ENCODE measurements at places on chromosomes 7 and 10.

DNA sequence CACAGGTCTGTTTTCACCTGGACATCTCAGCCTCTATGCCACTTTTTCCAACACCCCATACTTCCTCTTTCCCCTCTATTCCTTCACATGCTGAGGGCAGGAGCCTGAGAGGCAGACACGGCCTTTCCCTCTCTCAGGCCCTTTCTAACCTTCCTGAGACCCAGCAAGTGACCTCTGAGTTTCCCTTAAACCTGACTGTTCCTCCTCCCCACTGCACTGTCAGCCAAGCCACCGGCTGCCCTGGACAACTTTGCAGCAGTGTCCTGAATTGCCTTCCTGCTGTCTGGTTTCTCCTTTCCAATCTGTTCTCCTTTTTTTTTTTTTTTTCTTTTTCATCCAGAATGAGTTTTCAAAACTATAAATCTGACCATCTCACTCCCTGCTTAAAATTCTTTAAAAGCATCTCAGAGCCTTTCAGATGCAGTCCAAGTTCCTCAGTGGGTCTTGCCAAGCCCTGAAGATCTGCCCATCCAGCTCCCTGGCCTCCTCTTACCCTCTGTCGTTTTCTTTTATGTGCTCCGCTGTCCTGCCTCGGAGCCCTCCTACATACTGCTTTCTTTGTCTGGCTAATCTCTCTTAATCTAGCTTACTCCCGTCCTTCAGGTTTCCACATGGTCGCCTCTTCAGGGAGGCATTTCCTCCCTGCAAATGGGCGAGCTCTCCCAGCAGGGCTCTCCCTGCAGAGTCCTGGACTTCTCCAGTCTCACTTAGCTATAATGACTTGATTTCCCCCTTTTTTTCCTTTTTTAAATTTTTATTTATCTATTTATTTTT lies 30.5 kb downstream of the SLC13A4 start:
- no peak for DNase-seq

DNA sequence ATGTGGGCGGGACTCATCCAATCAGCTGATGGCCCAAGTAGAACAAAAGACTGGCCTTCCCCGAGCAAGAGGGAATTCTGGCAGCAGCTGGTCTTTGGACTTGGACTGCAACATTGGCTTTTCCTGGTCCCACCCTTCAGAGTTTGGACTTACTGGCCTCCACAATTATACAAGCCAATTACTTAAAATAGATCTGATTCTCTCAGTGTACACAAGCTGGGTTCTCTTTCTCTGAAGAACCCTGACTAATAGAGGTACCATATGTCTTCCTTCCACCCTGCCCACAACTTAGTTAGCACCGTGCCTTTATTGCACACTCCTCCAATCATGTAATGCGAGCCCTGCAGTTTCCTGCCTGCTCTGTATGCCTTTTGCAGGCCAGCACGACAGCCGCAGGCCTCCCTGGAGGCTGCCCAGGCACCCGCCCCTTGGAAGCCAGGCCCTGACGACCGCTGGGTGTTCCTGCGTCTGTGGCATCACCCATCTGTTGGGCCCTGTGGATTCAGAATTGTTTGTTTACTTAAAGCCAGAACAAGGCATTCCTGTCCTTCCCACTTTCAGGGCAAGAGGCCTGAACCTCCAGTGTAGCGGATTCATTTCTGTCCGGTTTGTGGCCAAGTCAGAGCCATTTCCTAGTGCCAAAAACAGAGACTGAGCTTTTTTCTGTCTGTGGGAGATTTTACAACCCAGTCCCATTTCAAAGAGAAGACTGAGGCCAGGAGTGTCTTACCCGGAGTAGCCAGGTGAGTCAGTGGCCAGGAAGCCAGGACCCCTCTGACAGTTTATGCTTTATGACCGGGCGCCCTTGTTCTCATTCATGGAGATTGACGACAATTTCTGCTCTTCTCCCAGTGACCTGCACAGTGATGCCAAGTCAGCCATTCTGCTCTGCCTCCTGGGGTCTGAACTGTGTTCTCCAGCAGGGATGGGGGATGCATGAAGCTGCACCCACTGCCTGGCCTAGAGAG lies 968 bp upstream of the INMT start:
- no peak for DNase-seq

DNA sequence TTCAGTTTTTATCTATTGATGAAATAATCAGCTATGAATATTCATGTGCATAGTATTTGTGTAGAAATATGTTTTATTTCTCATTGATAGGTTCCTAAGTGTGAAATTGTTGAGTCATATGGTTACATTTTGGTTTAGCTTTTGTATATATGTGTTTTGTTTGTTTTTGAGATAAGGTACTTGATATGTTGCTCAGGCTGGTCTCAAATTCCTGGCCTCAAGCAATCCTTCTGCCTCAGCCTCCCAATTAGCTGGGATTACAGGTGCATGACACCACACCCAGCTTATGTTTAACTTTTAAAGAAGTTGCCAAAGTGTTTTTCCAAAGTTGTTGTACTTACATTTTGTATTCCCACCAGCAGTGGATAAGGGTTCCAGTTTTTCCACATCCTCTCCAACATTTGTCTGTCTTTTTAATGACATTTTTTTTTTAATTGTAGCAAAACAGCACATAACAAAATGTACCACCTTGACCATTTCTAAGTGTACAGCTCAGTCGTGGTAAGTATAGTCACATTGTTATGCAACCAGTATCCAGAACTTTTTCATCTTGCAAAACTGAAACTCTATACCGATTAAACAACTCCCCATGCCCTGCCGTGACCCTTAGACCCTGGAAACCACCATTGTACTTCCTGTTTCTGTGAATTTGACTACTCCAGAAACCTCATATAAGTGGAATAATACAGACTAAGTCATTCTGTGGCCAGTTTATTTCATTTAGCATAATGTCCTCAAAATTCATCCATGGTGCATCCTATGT lies 12.6 kb upstream of the UBE2D1 start:
- DNase-seq, result no peak

DNA sequence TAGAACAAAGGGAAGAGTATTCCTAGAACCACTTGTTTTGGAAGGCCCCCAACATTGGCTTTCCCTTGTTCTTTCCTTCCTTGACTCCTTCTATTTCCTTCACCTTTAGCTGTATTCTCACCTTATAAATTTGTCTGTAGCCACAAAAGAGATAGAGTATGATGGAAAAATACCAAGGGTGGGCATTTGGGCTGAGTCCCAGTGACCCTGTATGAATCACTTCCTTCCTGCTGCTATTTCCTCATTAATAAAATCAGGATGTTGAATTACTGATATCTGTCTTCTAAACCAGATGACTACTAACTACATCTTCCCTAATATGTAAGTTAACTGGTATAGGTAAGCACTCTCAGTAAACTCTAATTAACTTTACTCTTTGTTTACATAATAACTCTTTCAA lies 55.1 kb downstream of the IFIT5 start:
- no peak for DNase-seq

GRCh38 chr7:96691702-96692101 lies 17.9 kb downstream of the SEM1 start:
- DNase-seq, result no peak

Measured in activated T-cell treated with anti-CD3 and anti-CD28 coated beads, Interleukin-2, amount 50 U/mL, for 48 hours (primary cell).